Stimulated activated CD4-positive, alpha-beta T cell treated with anti-CD3 and anti-CD28 coated beads, Interleukin-1b, Interleukin-23, amount 100 ng/mL, for 1 hour (primary cell): ENCODE measurements at places on chromosomes 4 and X.

DNA sequence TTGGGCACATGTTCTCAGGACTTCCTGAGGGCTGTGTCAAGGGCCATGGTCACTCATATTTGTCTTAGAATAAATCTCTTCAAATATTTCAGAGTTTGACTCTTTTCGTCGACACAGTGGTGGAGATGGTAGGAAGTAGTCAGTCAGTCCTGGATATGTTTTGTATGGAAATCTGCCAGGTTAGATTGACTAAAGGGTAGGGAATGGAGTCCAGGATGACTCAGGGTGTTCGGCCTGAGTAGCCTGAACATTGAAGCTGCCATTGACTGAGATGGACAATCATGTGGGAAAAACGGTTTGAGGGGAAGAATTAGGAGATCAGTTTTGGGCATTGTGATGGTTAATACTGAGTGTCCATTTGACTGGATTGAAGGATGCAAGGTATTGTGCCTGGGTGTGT lies 177.1 kb upstream of the CENPE start:
- DNase-seq: no peak

- DNase-seq: no peak
Measured at GRCh38 chr4:87584222-87584908, 24.0 kb upstream of the DSPP start.

- DNase-seq: no peak
Measured at GRCh38 chrX:34294665-34295064, 162.6 kb upstream of the FAM47A start.

- DNase-seq: no peak
Measured at GRCh38 chr4:8156617-8157016, 2.0 kb downstream of the ABLIM2 start.

GRCh38 chr4:114015444-114015899 lies 36.0 kb upstream of the ARSJ start:
- no peak for DNase-seq

DNA sequence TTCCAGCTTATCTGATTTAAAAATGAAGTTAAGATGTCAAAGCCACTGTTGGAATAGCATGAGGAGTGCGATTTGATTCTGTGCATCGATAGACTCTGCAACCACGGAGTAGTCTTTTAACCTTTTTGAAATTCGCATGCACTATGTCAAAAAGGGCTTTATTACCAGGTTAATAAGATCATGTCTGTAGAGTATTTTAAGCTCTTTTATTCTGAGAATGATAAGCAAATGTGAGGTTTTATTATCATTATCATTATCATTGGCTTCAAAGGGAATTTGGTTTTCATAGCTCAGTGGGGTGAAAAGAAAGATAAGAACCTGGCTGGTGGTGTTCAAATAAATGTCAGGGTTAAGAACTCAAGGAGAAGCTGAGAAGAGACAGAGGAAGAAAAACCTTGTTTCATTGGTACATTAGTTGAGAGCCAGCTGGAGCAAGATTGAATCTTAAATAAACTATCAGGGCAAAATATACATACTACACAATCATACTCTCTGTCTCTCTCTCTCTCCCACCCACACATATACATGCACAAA lies 102.6 kb downstream of the MMRN1 start:
- no peak for DNase-seq

DNA sequence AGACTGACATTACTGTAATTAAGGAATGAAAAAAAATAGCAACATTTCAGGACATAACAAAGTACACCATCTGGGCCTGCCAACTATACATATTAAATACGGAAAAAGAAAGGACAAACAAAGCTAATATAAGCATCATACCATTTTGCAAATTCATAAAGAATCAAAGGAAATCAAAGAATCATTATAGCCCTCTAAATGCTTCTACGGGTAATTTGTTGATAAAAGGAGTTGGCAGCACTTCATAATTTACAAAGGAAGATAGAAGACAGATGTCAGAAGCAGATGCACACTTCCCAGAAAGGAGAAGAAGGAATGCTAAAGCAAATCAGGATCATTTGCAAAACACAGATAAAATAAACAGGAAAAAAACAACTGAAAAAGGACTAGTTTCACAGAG lies 1757.3 kb downstream of the PCDH7 start:
- no peak for DNase-seq

DNA sequence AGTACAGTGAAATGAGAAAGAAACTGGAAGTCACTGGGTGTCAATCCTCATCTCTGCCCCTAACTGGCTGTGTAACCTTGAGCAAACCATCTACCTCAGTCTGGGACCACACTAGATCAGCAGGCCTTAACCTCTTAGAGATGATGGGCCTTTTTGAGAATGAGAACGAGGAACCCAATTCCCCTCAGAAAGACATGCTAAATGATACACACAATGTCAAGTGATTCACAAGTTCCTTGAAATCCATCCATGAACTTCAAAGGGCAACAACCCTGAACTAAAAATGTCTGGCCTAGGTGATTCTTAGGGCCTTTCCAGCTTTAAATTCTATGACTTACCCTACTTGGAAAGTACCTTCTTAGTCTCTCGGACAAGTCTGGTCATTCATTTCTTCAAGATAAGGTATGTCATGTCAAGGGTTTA lies 47.4 kb downstream of the ACSL4 start:
- no peak for DNase-seq

- DNase-seq: no peak
Measured at GRCh38 chr4:117907646-117908045, 126.6 kb upstream of the NDST3 start.

DNA sequence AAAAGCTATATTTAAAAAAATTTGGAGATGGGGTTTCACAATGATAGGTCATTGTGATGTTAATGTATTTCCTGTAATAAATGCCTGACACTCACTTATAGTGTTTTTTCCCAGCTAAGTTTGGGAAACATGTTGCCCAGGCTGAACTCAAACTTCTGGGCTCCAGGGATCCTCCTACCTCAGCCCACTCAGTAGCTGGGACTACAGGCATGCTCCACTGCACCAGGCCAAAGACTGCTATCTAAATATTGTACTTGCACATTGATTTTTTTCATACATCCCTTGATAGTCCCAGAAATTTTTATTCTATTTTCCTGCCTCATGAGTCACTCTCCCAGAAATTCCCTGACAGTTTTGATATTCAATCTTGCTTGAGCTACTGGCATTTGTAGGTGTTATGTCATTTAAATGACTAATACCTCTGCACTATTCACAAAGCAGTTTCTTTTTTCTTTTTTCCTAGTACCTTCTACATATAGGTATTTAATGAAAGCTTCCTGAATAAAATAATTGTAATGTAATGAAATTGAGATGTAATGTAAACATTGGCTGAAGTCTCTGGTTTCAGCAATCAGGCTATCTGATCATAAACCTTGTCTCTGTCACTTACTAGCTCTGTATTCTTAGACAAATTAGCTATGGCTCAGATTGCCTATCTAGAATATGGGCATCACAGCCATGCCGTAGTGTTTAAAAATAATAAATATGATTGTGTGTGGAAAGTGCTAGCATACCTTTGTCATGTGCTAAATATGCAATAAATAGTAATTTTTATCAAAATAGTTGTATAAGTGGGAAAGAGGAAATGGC lies 1973.0 kb upstream of the AGA start:
- DNase-seq: no peak

DNA sequence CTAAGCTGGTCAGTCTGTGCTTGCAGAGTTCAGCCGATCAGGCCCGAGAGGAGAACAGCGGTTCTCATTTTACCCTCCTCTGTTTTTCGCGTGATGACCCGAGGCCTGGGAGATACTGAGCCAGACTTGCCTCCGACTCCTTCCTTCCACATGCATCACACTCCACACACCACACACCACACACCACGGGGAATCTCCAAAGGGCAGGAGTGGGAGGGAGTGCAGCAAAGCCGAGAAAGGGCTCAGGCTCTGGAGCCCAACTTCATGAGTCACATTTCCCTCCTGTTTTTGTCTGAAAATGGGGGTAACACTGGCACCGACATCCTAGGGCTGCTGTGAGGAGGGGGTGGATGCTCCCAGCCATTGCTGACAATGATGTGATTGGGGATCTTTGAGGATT lies 38.9 kb downstream of the TKTL1 start:
- DNase-seq: no peak

DNA sequence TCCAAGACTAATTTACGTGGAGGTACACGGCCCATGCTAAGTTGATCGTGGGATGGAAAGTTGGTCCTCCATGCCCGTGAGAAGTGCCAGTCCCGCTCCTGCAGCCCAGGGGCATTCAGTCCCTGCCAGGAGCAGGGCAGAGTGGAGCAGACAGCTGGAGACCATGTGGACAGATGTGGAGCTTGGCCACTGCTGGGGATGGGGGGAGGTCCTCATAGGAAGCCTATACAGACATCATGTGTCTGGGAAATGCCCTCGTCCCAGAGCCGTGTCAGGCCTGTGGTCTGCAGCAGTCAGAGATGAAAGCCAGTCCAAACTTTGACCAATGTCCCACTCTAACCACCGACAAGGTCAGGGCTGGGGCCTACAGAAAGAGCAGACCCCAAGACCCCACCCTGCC lies 118.4 kb downstream of the CPZ start:
- DNase-seq: no peak

- peak; percentile 83 for DNase-seq
Measured at GRCh38 chrX:152958524-152959465, 35.1 kb downstream of the PNMA5 start.

GRCh38 chr4:182063651-182064050 lies 179.6 kb upstream of the TENM3 start:
- no peak for DNase-seq

GRCh38 chr4:112099701-112100297 lies 45.5 kb upstream of the FAM241A start:
- DNase-seq: no peak

DNA sequence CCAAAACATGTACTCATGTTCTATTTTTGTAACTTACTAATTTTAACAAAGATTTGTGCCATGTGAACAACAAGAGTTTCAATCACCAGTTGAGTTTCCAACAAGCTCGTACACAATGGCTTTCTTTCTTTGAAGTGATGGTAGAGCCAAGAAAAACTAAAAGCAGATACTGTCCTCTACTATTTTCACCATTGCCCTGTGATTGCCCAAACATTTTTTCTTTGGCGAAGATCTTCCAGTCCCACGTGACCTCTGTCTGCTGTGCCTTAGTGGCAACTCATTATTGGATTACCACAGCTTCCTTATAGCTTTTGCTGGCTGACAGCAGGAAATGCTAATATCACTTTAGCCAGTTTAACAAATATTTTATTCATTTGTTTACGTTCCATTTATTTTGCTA lies 1147.1 kb downstream of the STIM2 start:
- DNase-seq: no peak

DNA sequence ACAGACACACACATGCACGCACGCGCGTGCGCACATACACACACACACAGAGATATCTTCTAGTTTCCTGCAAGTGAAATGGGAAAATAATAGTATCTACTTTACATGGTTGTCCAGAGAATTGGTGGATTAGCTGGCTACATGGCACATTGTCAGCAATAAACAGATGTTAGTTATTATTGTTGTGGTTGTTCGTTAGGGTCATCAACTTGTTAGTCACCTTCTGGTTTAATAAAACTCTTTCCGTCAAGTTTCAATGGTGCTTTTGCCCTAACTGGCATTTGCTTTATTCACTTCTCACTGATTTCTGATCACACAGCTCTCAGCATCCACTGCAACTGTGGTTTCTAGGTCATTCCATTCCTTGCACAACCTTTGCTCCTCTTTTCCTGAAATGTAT lies 25.4 kb upstream of the RASL11B start:
- no peak for DNase-seq

DNA sequence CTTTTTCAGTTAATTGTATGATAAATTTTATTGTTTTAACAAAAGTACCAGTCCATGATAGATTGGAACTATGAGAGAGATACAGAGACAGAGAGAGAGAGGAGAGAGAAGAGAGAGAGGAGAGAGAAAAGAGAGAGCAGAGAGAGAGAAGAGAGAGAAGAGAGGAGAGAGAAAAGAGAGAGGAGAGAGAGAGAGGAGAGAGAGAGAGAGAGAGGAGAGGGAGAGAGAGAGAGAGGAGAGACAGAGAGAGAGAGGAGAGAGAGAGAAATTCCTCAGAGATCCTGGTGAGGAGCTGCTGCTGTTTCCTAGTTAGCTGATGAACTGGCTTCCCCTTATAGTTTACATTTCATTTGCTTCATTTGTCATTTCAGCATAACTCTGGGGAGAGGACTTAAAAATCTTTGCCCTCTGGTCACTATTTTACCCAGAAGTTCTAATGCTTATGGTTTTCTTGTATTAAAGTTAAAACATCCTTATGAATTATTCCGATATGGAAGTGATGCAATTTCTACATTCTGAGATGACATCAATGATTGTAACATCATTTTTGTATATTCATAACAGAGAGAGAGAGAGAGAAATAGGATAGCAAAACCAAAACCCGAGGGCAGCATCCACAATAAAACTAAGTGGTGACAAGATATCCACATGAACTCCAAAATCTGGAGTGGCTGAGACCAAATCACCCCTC lies 10.8 kb downstream of the CTAG1A start:
- DNase-seq: no peak

GRCh38 chr4:3868211-3869173 lies 102.3 kb downstream of the ADRA2C start:
- DNase-seq: no peak

DNA sequence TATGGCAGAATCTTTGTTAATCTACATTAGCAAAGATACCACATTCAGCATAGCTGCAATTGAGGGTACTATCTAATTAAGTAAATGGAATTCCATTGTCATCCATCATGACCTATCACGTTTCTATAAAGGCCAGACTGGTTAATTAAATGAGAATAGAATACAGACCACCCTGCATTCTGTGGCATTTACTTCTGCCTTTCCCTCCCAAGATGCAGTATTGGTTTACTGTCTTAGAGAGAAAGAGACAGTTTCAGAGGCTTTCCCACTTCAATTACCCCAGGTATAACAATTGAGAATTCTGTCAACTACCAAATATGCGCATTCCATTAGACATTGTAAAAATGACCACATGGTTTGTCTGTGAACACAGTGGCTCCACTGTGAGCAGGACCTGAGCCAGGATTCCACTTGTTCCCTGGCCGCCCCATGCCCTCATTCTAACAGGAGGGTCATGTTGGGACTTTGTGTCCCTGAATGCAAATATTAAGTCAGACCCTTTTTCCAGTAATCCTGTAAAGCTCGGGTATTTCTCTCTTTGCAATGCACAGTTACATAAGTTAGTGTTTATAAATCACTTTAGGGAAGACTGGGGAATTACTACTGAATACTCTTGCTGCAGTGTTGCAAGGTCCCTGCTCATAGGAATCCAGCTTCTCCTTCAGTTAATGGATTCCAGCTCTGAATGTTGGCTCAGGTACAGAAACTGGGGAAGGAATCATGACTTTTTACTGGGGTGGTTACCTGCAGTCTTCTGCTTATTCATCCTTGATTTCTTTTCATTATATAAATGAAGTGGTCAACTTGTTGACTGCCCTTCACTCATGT lies 261.0 kb downstream of the PDGFC start:
- no peak for DNase-seq

DNA sequence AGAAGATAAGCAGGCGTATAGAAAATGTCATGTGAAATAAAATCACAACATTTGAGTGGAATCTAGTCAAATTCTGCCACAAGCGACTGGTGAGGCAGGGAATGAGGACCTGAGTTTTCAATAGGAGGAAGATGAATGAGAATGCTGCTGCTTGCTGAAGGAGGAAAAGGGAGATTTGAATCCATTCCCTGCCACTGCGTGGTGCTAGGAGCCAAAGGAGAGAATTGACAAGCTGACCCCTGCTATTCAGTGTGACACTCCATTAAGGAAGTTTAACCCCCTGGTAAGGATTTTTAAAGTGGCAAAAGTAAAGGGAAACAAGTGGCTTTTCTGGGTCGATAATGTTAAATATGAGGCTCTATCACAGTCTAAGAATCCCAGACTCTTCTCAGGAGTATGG lies 314.0 kb downstream of the NAF1 start:
- DNase-seq: no peak

GRCh38 chrX:318068-318738 lies 393 bp downstream of the GTPBP6 start:
- DNase-seq: peak; percentile 95

GRCh38 chr4:99917575-99917974 lies 23.3 kb upstream of the LAMTOR3 start:
- DNase-seq: no peak
